ENCODE measurements at places on chromosomes 6 and 20.

- DNase-seq: no peak
Observed at GRCh38 chr6:100336876-100337275, 127.8 kb downstream of the SIM1 start.

GRCh38 chr20:44083220-44083933 lies 103.6 kb downstream of the JPH2 start:
- DNase-seq: no peak

GRCh38 chr6:45710304-45710821 lies 305.3 kb downstream of the CLIC5 start:
- DNase-seq: peak; percentile 36

GRCh38 chr6:54899442-54899841 lies 52.9 kb downstream of the FAM83B start:
- no peak for DNase-seq

- DNase-seq: no peak
Observed at GRCh38 chr6:10687582-10687981, 6.8 kb downstream of the C6orf52 start.

GRCh38 chr20:51156041-51156982 lies 133.4 kb upstream of the KCNG1 start:
- DNase-seq: no peak

- no peak for DNase-seq
Observed at GRCh38 chr20:25271486-25272222, 23.8 kb downstream of the PYGB start.

DNA sequence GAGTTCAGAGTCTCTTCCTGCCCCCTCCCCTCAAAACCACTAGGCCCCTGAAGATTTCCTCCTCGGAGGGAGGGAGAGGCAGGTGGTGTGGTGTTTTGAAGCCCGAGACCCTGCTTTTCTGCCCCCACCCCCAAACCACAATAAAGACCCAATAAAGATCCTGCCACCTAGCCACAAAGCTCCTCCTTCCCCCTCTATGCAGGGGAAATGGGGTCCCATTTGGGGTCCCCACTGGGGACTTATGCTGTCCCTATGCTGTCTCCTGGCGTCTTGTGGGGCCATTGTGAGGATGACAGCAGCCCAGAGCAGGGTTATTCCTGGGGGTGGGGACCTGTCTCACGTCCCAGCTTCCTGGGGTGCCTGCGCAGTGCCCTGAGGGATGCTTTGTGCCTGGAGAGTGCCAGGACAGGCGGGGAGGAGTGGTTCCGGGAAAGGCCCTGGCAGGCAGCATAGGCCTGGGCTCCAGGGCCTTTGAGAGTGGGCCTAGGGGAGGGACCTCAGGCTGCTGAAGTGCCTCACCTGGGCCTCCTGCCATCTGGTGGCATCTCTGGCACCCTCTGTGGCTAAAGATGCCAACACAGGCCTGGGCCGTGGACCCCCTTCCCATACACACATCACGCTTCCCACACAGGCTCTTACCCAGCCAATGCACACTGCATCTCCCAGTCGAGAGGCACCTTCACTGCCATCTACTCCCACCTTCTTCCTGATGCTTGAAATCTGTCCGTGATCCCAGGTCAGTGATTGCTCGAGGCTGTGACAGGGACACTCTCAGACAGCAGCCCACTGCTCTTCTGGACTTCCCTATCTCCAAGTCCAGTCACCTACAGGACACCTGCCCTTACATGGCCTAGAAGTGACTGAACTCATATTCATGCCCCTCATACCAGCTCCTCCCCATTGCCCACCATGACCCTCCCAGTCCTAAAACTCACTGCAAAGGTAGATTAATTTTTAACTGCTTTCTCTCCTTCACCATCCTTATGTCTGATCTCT lies 7.9 kb upstream of the ARMC12 start:
- DNase-seq: peak; percentile 62

- DNase-seq: no peak
Observed at GRCh38 chr6:30857549-30857948, 26.8 kb upstream of the DDR1 start.

GRCh38 chr6:104606361-104606760 lies 253.4 kb downstream of the HACE1 start:
- no peak for DNase-seq

GRCh38 chr6:115838763-115839401 lies 221.8 kb downstream of the FRK start:
- DNase-seq: no peak

- no peak for DNase-seq
Observed at GRCh38 chr6:19368511-19368910, 468.7 kb upstream of the ID4 start.

DNA sequence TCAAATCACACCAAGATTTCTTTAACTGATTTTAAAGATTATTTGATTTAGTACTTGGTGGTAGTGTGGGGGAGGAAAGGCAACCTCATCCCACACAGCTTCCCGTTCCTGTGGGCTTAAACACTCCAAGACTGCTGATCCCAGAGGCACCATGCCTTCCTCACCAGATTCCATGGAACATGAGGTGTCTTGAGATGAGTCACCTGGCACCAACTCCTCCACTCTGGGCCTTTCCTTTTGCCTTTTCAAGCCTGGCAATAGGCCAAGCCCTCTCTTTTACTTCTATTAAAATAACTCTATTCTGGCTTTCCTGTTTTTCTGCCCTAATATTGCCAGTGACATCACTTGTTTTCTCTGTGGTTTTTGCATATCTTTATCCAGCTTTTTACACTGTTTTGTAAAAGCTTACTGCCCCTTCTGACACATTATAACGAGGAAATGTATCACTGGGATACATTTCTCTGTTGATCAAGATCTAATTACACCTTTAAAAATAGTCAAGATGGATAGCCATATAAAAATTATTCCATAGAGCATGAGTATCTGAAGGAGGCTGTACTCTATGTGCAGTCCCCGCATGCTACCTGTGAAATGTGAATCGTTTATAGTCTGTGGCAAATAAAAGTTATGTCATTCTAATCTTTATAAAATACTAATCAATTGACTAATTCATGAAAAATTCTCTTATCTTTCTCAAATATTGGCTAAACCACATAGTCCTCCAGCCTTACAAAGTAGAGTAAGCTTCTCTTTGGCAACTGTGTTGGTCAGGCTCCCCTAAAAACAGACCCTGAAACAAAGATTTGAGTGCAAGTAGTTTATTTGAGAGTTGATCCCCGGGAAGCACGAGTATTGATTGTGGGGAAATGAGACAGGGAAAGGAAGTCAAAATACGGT lies 257.8 kb upstream of the KCNQ5 start:
- no peak for DNase-seq

- no peak for DNase-seq
Observed at GRCh38 chr6:81734081-81734480, 18.4 kb downstream of the TENT5A start.

DNA sequence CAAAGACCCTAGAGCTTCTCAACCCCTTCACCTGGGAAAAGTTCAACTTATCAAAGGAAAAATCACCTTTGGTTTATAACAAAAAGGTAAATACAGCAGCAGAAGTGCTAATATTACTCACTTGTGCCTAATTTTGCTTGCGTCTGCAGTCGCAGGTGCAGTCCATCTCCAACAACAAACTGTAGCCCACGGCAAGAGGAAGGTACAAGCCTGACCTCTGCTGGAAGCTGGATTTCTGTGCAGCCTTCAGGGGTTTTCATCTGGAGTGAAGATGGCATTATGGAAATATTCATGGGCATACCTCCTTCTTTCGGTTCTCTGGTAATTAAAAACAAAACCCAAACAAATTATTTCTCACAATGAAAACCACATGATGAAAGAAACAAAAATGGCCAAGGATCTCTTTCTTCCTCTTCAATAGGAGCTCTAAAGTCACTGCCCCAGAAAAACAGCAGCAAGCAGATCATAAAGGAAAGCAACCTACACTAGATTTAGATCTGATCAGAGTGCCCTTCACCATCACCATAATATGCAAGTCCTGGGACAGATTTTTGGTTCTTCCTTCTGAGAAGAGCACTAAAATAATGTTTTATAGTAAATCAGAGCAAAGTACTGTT lies 7.8 kb downstream of the UBE3D start:
- DNase-seq: peak; percentile 32

DNA sequence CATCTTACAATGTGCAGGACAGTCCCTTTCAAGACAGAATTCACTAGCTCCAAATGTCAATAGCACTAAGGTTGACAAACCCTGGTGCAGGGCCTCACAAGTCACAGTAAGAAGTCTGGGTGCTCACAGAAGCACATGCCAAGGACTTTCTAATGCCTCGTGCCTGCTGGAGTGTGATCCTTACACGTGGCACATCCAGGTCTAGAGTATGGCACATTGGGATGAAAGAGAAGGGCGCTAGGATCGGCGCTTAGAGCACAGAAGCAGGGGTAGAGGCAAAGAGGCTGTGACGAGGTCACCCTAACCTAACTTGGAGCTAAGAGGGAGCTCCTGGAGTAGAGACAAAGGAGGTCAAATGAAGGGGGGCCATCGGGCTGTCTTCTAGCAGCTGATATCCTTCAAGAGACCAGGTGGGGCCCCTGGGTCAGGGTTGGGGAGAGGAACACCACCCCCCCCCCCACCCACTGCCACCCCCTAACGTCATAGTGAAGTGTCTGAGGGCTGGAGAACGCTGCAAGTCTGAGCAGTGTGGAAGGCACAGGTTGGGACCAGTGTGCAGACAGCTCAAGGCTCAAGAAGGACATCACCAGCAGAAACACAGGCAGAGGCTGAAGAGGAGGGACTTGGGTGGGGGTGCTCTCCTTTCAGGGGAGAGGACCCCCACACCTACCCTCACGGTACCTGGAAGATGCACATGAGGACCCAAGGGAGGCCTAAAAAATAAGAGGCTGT lies 97.8 kb upstream of the MRPS10 start:
- no peak for DNase-seq

DNA sequence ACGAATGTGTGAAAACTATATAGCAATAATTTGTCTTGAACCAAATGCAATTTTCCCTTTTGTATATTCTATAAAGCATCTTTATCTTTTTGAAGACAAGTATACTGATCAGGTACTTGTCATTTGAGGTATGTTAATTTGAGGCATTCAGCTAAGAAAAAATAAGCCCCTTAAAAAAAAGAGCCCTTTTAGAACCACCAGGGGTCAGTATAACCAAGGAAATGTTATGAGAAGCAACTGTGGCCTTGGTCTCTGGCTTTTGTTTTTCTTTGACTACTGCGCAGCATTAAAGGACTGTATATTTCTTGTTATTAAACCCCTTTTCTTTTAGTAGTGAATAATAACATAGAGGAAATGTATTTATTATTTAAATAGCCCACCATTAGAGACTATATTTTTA lies 43.1 kb downstream of the CD109 start:
- DNase-seq: peak; percentile 74

DNA sequence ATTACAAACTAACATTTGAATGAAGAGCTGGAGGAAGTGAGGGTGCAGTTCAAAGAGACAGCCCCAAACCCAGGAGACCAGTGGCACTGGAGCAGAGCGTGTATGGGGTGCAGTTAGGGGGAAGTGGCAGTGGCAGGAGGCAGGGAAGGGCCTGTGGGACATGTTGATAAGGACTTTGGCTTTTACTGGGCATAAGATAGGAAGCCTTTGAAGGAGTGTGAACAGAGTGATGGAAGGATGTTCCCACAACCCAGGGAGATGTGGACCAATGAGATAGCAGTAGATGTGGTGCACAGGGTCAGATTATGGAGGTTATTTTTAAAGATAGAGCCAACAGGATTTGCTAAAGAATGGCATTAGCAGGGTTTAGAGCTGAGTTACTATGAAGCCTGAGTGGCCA lies 56.4 kb downstream of the AIG1 start:
- DNase-seq: no peak

GRCh38 chr6:43222418-43223059 lies 6.7 kb downstream of the DNPH1 start:
- no peak for DNase-seq

DNA sequence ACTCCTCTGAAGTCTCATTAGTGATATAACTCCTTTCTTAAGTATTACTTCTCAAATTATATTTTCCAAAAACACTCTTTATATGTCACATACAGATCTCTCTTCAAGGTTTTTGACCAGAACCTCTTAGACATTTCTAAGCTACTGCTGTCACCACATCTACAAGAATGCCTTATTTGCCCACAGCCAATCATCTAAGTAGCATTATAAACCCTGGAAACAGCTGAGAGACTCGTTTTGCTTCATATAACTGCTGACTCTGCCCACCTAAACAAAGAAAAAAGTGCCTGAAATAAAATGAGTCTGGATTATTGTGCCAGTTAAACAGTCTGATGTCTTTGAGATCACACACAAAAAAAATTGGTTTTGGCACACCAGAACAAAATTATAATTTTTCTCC lies 165.9 kb downstream of the COL9A1 start:
- no peak for DNase-seq

DNA sequence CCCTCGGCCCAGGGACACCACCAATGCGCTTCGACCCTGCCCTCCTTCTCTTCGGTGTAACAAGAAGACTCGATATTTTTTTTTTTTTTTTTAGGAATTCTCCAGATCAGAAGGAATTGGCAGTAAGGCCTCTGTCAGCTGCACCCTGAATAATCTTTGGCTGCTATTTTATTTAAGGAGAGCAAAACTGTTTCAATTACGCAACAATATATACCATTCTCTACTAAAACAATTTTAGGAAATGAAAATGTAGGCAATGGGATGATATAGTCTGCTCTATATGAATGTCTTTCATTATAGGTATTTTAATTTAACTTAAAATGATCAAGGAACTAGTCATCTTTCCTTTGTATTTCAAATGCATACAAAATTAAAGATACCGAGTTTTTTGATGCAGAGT lies 13.3 kb downstream of the ZCCHC3 start:
- no peak for DNase-seq

DNA sequence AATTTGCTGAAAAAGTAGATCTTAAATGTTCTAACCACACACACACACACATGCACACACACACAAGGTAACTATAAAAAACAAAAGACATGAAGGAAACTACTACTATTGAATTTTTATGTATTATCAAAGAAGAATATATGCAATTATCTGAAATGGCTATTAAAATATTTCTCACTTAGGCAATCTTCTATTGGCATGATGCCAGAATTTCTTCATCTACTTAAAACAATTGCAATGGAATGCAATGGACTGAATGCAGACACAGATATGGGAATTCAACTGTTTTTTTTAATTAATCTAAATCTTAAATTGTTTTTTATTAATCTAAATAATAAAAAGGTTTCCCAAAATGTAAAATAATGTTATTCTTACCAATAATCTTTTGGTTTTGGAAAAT lies 152.6 kb upstream of the SMLR1 start:
- DNase-seq: no peak

GRCh38 chr6:28296520-28297060 lies 15.2 kb downstream of the PGBD1 start:
- no peak for DNase-seq

DNA sequence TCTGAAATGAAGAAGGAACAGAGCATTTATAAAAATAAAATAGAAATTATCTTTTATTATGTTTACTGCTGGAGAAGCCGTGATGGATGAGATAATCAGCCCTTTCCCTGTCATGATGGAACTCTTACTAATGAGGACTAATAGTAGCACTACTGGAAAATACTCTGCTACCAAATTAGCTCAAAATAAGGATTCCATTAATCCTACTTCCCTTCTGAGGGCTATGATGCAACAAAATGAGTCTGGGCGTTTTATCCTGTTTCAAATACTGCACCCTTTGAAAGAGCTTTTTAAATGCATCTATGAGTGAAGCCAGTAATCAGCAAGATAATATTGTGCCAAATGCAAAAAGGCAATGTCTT lies 59.3 kb upstream of the CARMIL1 start:
- no peak for DNase-seq

GRCh38 chr20:47332381-47333206 lies 23.9 kb downstream of the ZMYND8 start:
- no peak for DNase-seq

GRCh38 chr20:58492074-58492718 lies 23.0 kb downstream of the APCDD1L start:
- no peak for DNase-seq

- DNase-seq: no peak
Observed at GRCh38 chr6:169096388-169096787, 157.3 kb downstream of the THBS2 start.

- DNase-seq: no peak
Observed at GRCh38 chr6:1613346-1613687, 3.6 kb downstream of the FOXC1 start.
